LHCN-M2 (cell line): ENCODE measurements at places on chromosomes 3 and 15. TPM values are rescaled to one million over a fixed set of nuclear protein-coding genes. Genes with fewer than 3 reads are reported as not detected.
A peak's percentile ranks its signal among the peaks of the same experiment; 100 is the strongest.

DNA sequence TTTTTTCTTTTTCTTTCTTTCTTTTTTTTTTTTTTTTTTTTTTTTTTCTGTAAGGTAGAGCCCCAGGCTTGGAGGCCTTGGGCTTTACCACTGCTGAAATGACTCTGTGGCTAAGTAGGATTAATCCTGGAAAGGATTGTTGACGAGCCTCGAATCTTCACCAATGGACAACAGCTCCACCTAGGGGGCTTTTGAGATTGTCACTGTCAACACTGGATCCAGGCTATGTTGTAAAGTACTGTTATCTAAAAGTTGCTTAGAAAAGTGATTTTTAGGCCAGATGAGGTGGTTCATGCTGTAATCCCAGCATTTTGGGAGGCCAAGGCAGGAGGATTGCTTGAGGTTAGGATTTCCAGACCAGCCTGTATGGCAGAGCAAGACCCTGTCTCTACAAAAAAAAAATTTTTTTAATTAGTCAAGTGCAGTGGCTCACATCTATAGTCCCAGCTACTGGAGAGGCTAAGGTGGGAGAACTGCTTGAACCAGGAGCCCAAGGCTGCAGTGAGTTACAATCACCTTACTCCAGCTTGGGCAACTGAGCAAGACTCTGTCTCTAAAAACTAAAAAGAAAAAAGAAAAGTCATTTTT is 41.6 kb downstream of the KLHL18 start:
- peak; percentile 74 for DNase-seq

- no peak for DNase-seq
Measured at GRCh38 chr15:41817327-41817726, 10.6 kb upstream of the JMJD7 start.

DNA sequence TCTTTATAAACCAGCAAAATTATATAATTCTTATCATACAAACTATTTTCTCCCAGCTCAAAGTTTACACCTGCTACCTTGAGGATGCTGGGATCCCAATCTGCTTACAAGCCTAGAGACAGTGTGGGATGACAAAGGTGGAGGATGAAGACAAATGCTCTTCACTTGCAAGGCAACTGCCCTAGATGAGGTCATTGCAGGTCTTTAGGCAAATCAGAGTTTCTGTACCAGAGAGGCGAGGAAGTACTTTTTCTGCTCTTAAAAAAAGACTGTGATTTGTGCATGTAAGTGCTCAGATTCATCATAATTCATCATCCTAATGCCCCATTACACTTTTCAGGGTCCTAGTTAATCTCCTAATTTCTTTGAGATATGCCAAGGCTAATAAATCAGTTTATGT is 376.1 kb downstream of the ZPLD1 start:
- DNase-seq, result no peak

DNA sequence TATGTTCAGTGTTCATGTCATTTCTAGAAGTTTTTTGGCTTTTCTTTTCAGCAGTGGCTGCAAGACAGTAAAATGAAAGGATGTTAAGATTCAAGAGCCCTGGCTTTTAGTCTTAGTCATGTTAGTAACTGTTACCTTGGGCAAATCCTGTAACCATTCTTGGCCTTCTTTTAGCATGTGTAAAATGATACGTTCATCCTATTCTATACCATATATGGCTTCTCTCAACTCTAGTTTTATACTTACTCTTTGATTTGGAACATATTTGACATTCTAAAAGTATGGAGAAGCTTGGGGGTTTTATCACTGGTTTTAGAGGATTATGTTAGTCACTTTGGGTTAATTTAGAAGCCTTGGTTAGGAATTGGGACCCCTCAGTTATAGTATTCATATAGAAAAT is 20.1 kb downstream of the GTF2E1 start:
- no peak for DNase-seq

- DNase-seq, result peak; percentile 61
Measured at GRCh38 chr3:186432189-186432588, 70.2 kb upstream of the DGKG start.

DNA sequence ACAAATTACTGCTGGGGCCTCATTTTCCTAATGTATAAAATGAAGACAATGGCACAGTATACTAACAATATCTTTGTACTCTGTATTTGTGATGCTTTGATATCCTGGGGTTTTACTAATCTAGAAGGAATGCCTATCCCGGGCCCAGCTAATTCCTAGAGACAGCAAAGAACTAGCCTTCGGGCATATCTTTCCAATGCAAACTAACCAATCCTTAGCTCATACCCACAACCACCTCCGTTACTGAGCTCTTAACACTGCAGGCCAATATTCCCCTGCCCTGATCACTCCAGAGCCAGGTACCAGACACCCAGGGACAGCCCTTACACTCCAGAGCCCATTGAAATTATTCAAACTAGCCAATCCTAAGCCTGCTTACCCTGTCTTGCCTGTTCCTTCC is 309.0 kb downstream of the ULK4 start:
- DNase-seq, result no peak

- no peak for DNase-seq
Measured at GRCh38 chr3:68007621-68008226, 353.3 kb upstream of the SUCLG2 start.

DNA sequence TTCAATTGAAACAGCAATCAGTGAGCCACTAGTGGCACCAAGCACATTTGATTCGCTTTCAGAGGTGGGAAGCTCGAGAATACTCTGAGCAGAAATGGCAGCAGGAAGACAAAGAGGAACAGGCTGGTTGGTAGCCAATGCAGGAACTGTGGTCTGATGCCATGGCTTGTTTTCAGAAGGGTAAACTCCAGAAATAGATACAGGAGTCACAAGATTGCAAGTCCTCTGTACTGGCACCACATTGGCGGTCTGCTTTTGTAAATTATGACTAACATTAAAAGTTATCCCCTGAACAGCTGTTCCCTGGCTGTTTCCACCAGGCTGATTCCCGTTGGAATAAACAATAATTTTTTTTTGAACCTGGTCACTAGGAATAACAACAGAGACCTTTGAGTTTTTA is 35.5 kb downstream of the USF3 start:
- peak; percentile 97 for DNase-seq

GRCh38 chr3:123914829-123915228 is 30.7 kb upstream of the MYLK start:
- no peak for DNase-seq

GRCh38 chr3:54053211-54053610 is 69.1 kb upstream of the CACNA2D3 start:
- DNase-seq, result no peak

GRCh38 chr3:161927131-161927530 is 430.5 kb downstream of the OTOL1 start:
- peak; percentile 43 for DNase-seq

DNA sequence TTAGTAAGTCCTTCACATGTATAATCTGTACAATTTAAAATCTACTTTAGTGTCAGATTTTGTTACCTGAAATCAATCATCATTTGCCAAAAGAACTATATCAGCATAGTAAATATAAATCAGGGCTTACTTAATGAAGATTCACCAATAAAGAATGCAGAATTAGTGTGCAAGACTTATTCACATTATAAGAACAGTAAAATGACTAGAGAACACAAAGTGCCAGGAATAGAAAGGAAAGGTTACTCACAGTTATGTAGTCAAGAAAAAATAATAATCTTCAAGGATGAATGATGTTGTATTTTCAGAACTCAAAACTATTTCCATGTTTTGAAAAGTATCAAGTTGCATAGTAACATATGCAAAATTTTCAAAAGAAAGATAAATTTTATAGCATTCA is 891.9 kb downstream of the ROBO1 start:
- peak; percentile 66 for DNase-seq

- no peak for DNase-seq
Measured at GRCh38 chr15:41263891-41264351, 32.9 kb downstream of the CHP1 start.

DNA sequence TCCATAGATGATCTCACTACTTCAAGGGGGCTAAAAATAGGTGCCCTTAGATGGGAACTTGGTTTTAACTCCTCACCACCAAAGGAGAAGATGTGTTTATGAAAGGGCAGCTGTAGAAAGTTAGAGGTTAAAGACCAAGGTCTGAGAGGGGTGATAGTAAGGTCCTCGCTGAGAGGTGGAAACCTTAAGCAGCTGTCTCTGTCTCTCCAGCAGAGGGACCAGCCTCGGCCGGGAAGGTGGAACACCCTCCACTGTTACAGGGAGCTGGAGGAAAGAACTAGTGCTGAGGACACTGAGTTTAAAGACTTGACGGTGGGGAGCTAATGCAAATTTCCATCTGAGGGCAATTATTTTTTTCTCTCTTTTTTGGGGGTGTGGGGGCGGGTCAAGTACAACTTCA is 8.9 kb upstream of the RLBP1 start:
- DNase-seq, result peak; percentile 46

DNA sequence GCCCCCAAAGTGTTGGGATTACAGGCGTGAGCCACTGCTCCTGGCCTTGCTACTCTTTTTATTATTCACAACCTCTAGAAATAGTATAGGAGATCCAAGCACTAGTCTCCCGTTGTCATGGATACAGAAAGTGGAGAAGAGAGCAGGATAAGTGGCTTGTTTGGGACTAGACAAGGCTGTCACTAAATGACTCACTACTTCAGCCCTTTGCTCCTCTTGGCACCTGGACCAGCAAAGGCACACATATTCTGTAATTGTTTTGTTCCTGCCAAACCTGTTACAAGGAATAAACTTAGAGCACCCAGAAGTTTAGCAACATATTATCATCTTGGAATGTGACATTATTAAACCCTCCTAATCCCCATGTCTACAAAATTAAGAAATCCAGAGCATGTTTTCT is 427.2 kb upstream of the THBS1 start:
- peak; percentile 46 for DNase-seq

CGNL1 gene
- 2.0 and 2.2 TPM in 2 replicates for total RNA-seq

P2RY13 gene
- not detected in 2 replicates for total RNA-seq

CHRM5 gene
- 0.06 TPM in 2 replicates for total RNA-seq

HESX1 gene
- 0.17 TPM in 1 of 2 replicates, not detected in the other for total RNA-seq

SKOR1 gene
- 0.06 TPM in 1 of 2 replicates, not detected in the other for total RNA-seq
